ENCODE measurements at places on chromosomes 11 and 22.

GRCh38 chr11:87437844-87438223, 400.1 kb downstream of the TMEM135 start:
- no peaks in the 10 kb centered on the region for H3K36me3 ChIP-seq
- H3K27ac ChIP-seq: no peak overlapping the region
- DNase-seq: no peak
- H3K27me3 ChIP-seq: peaks cover 7% of the 10 kb centered on the region
- H3K4me1 ChIP-seq: no peaks in the 10 kb centered on the region

GRCh38 chr22:49948958-49949913, 11.3 kb upstream of the PIM3 start:
- H3K36me3 ChIP-seq: no peaks in the 10 kb centered on the region
- H3K4me3 ChIP-seq: no peak overlapping the region
- DNase-seq: no peak

GRCh38 chr11:128759597-128759996, 65.7 kb downstream of the FLI1 start:
- peak overlapping the region; percentile 60 for H3K27ac ChIP-seq
- no peak overlapping the region for H3K4me3 ChIP-seq
- DNase-seq: no peak
- no peaks in the 10 kb centered on the region for H3K27me3 ChIP-seq
- peaks cover 45% of the 10 kb centered on the region for H3K4me1 ChIP-seq
- peaks cover 18% of the 10 kb centered on the region for H3K36me3 ChIP-seq

DNA sequence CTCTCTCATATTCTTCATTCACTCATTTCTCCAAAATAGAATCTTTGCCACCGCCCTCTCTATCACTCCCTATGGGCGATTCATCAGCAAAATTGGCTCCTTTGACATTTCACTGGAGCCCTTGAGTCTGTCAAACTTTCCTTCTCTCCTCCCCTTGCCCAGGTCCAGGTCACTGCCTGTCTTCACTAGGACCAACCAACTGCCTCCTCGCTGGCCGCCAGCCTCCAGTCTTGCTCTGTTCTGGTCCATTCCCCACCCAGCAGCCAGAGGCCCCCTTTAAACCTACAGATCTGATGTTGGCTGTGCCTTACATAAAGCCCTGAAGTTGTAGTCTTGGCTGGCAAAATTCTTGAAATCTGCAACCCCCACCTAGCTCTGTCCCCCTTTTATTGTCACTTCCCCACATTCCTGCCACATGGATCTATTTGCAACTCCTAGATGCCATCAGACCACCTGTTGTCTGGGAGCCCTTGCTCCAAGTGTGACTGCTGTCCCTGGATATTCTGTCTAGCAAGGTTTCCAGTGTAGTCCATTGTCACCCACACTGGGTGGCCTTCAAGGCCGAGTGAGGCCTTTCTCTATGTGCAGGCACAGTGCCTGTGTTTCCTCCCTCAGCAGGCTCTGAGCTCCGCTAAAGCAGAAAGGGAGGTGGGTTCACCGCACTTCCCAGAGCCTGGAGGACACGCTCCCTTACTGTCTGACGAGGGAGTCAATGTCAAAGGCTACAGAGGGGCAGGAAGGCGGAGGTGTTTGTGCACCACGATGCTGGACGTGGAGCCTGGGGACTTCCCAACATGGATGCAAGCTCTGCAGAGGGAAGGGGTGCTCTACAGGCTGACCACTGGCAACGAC, 25.5 kb downstream of the MYEOV start:
- peaks cover 13% of the 10 kb centered on the region for H3K36me3 ChIP-seq
- no peak overlapping the region for H3K27ac ChIP-seq
- no peak overlapping the region for H3K4me3 ChIP-seq

DNA sequence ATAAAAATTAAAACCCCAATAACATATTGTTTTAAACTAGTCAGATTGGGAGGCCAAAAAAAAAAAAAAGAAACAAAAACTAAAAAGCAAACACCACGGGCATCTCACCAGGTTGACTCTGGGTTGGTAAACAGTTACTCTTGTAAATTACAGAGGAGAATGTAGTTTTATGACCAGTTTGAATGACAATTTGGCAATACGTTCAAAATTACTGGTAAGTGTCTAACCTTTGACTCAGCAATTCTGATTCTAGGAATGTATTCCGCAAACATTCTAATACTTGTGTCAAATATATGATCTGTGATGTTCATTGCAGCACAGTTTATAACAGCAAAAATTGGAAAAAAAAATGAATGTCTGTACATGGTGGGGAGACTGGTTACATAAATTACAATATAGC, 1376.0 kb downstream of the TBC1D22A start:
- peaks cover 10% of the 10 kb centered on the region for H3K4me1 ChIP-seq
- no peaks in the 10 kb centered on the region for H3K36me3 ChIP-seq
- H3K27ac ChIP-seq: no peak overlapping the region
- no peaks in the 10 kb centered on the region for H3K27me3 ChIP-seq
- DNase-seq: no peak
- H3K4me3 ChIP-seq: no peak overlapping the region

DNA sequence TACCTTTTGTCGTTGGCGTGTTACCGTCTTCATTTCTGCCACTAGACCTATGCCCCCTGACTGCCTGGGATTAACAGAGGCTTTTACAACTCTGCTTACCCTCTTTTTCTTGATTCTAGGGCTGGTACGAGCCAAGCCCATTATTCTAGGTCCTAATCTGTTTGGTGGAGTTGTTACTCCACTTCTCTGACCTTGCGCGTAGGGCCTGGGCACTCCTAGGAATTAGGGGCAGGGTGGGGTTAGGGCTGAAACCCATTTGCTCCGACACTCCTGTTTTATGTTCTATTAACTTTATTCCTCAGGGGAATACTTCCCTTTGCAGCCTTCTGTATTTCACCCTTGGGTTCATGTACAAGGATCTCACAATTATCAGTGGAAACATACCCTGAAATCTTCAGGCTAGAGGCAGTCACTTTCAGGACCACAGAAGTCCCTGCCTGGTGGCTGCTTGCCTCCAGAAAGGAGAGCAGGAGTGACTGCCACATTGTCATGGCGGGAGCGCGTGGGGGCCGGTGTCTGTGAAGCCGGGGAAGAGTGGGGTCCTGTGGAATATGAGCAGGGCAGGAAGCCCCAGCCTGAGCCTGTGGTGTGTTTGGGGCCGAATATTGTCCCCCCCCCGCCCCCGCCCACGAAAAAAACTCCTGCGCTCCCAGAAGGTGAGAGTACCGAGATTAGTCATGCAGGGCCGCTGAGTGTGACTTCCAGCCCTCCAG, 731 bp upstream of the SLC37A2 start:
- H3K4me1 ChIP-seq: peaks cover 6% of the 10 kb centered on the region
- peak overlapping the region; percentile 88 for H3K4me3 ChIP-seq
- no peak for DNase-seq
- H3K36me3 ChIP-seq: no peaks in the 10 kb centered on the region
- peaks cover 49% of the 10 kb centered on the region for H3K27me3 ChIP-seq
- H3K27ac ChIP-seq: no peak overlapping the region

GRCh38 chr22:26367402-26368245, 61.4 kb upstream of the ASPHD2 start:
- no peak overlapping the region for H3K27ac ChIP-seq
- H3K4me3 ChIP-seq: no peak overlapping the region
- no peaks in the 10 kb centered on the region for H3K36me3 ChIP-seq
- DNase-seq: peak; percentile 61
- peaks cover 26% of the 10 kb centered on the region for H3K27me3 ChIP-seq

GRCh38 chr11:131033151-131033651, 116.9 kb upstream of the SNX19 start:
- H3K36me3 ChIP-seq: no peaks in the 10 kb centered on the region
- H3K4me1 ChIP-seq: no peaks in the 10 kb centered on the region
- no peak overlapping the region for H3K27ac ChIP-seq
- no peaks in the 10 kb centered on the region for H3K27me3 ChIP-seq
- DNase-seq: no peak
- no peak overlapping the region for H3K4me3 ChIP-seq

Data from naive thymus-derived CD8-positive, alpha-beta T cell (primary cell).